Hepatic stellate cell (primary cell): ENCODE measurements at places on chromosomes 1 and 21.

DNA sequence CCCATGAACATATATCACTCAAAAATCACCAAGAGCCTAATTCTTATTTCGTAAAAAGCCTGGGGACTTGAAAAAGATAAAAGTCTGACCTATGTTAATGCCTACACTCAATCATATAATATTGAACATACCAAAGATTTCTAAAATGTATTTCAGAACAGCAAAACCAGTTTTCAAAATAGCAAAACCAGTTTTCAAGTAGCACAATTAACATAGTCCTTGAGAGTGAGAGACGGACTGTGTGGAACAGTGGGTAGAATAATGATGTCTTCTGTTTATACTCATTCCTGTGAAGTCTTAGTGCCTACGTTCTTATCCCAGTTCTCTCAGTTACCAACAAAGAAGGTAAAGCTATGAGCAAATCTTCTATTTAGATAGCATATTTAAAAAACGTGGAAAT is 22.3 kb upstream of the RGS2 start:
- DNase-seq = no peak

- DNase-seq = peak; percentile 43
Measured at GRCh38 chr1:46747683-46748288, 28.9 kb upstream of the EFCAB14 start.

DNA sequence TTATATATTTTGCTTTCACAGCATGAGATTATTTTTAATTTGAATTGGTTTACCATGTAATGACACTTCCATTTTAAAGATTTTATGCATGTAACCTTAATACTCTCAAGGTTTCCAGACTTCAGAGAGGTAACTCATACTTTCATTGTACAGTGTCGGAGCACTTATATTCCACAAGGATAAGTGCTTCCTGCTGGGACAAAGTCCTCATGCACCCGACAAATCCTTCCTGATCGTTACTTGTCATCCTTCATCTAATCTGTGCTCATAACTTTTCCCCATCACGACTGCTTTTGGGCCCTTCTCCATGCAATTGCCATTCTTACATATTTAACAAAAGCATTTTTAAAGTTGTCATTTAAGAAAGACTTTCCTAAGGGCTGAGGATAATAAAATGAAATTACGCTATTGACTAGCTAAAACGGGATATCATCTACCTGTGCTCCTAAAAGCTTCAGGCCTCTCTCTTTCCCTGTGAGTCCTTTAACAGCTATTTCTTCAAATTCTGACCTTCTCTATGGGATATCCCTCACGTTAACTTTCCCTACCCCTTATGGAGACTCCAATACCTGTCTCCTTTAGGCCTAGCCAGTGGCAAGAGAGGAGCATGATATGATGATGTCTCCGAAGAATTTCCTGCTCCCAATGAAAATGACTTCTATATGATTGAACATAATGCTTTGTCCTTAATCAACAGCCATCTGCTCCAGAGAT is 59.3 kb downstream of the NCAM2 start:
- DNase-seq = no peak

- no peak for DNase-seq
Measured at GRCh38 chr1:54609301-54609921, 13.9 kb downstream of the FAM151A start.

GRCh38 chr1:228647523-228648444 is 87.5 kb upstream of the RHOU start:
- peak; percentile 12 for DNase-seq
